ENCODE measurements at places on chromosomes 1 and 21. TPM values are rescaled to one million over a fixed set of nuclear protein-coding genes. Genes with fewer than 3 reads are reported as not detected.

- DNase-seq: no peak
Observed at GRCh38 chr1:20325407-20325843, 34.8 kb downstream of the VWA5B1 start.

GRCh38 chr1:71640116-71640515 lies 559.3 kb upstream of the ZRANB2 start:
- no peak for DNase-seq

- DNase-seq: no peak
Observed at GRCh38 chr1:155873860-155874259, 14.5 kb downstream of the SYT11 start.

DNA sequence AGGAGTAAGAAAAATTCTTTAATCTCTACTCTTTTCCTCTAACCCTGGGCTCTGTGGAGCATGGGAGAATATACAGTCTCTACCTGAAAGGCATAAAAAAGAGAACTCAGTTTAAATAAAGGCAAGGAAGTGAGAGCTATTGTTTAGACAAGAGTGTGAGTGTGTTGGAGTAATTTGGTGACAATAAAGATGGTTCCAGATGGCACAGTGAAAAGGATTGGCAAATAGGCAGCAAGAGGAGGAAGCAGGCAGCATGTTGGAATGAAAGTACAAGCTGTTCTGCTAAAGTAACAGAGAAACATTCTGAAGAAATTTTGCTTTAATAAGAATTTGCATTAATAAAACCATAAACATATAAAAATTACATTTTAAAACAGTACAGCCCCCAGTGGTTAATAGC lies 163.4 kb downstream of the DNM3 start:
- no peak for DNase-seq

DNA sequence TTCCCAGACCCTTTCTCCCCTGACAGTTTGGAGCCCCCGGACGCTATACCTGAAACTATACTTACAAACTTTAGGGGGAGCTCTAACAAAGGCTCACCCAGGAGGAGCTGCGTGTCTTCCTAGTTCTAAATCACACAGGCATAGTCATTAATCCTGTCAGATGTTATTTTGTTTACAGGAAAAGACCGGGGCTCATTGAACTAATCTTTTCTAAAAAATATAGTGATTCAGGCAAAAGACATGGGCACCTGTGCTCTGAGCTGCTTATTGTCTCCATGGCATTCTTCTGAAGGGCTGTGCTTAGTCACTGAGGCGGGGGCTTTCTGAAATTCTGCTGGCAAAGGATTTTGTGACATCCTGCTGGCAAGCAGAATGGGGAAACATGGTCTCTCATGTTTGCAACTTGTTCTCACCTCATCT lies 1577.0 kb downstream of the NCAM2 start:
- no peak for DNase-seq

- DNase-seq: no peak
Observed at GRCh38 chr1:7420098-7420445, 351.0 kb upstream of the VAMP3 start.

GRCh38 chr1:236018885-236019453 lies 45.9 kb downstream of the NID1 start:
- DNase-seq: no peak

DNA sequence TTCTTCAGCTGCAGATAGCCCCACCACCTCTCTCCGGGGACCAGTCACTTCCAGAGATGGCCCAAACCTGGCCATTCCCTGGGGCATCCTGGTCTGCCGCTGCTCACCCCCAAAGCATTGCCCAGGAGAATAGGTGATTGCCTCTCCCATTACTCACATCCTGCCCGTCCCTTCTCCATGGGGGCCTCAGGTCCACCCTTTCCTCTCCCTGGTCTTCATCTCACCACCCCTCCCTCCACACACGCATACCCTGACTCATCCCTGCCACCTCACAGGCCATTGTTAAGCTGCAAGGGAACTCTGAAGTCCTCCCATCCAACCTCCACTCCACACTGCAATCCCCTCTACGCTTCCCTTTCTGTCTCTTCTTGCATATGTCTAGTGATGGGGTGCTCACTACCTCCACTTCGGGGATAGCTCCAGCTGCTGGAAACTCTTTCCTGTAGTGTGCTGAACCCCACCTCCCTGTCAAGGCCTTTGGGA lies at the start of gene PLEKHG5:
Gene PLEKHG5, minus strand, starts transcription at position 188 of the 483 bp plus-strand sequence. CDS start 14,096 bp downstream, outside the sequence.
- DNase-seq: no peak

DNA sequence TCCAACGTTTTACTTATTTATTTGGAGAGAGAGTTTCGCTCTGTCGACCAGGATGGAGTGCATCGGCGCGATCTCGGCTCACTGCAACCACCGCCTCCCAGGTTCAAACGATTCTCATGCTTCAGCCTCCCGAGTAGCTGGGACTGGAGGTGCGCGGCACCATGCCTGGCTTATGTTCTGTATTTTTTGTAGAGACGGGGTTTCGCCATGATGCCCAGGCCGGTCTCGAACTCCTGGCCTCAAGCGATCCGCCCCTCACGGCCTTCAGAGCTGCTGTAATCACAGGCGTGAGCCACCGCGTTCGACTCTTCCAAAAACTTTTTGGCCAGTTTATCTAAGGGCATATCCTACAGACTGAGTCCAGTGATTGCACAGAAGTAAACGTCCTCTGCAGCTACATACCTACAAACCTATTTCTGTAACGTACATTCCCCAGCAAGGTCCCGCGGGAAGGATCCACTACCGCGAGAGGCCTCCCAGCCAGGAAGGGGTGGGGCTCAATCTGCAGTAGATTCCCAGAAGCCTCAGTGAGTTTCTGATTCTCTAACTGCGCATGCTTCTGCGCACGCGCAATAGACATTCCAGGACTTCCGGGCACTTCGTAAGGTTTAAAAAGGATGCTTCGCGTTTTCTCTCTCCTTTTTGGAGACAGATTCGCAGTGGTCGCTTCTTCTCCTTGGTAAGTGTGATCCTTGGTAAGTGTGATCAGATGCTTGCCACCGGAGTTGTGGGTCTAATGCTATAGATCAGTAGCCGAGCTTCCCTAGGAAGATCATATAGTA lies at the start of gene RCC1:
Gene RCC1, plus strand, starts transcription at position 638 of the 782 bp plus-strand sequence. CDS start 23,824 bp downstream, outside the sequence.
- DNase-seq: peak; percentile 97

KRTAP6-1 gene
- total RNA-seq: not detected

SRRM1 gene
- 248 TPM for total RNA-seq

HNRNPU gene
- total RNA-seq: 466 TPM

SELP gene
- total RNA-seq: 3.2 TPM

INTS11 gene
- 187 TPM for total RNA-seq

WNT2B gene
- total RNA-seq: 0.64 TPM

CELA2B gene
- total RNA-seq: not detected

CCDC30 gene
- total RNA-seq: 1.7 TPM

SLC44A5 gene
- 0.96 TPM for total RNA-seq
